Stimulated activated naive CD8-positive, alpha-beta T cell treated with anti-CD3 and anti-CD28 coated beads, Interleukin-15, Interleukin-2, amounts not matched to agents 100 U/mL and 50 U/mL, for 24 hours (primary cell): ENCODE measurements at places on chromosomes 2 and 18.

GRCh38 chr2:85888684-85889626, at the start of gene ST3GAL5:
Gene ST3GAL5 (minus strand): TSS chr2:85888990. CDS start chr2:85888905, 85 bp downstream.
- peak; percentile 96 for DNase-seq

GRCh38 chr2:37790019-37790418, 118.6 kb upstream of the CDC42EP3 start:
- no peak for DNase-seq

GRCh38 chr18:63311118-63312018, 8.2 kb downstream of the BCL2 start:
- DNase-seq, result no peak

DNA sequence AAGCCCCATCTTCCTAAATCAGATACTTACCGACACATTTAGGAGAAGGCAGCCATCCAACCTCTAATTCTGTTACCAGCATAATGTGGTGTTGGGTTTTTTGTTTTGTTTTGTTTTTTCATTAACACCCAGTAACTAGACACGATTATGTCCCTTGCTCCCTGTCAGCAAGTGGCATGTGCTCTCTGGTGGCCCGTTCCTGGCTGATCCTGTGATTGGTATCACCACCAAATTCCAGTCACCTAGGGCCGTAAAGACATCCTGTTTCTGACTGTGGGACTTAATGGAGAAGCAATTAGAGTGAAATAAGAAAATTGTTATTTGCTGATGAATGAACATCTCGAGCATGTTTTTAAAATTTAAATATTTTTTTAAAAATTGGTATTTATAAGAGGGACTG, 5.9 kb upstream of the DLX1 start:
- no peak for DNase-seq
